Fibroblast of skin of back (primary cell): ENCODE measurements at places on chromosomes 5 and 9.

DNA sequence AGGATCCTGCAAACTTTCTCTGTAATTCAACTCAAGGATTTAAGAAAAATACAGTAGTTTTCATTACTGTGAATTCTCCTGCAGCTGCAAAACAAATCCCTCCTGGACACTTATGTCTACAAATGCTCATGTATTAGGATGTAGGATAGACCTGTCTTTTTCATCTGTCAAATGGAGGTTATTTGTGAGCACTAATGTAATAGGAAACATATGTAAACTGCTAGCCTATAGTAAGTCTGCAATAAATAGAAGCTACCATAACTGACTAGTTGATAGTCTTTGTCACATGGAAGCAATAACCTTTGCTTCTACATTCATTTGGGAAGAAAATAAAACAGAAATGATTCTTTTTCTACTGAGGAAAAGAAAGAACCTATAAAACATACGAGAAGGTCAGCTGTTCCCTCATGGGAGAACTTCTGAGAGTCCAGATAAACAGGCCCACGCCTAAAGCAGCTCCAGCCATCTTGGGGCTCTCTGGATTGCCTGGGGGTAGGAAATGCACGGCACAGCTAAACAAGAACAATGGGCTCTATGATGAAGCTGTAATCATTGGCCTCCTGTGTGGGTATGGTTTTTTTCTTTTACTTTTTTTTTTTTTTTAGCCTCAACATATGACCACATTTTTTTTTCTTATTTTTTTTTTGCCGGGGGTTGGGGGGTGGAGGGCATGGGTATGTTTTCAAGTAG is 6.2 kb downstream of the KCNV2 start:
- no peak for DNase-seq

DNA sequence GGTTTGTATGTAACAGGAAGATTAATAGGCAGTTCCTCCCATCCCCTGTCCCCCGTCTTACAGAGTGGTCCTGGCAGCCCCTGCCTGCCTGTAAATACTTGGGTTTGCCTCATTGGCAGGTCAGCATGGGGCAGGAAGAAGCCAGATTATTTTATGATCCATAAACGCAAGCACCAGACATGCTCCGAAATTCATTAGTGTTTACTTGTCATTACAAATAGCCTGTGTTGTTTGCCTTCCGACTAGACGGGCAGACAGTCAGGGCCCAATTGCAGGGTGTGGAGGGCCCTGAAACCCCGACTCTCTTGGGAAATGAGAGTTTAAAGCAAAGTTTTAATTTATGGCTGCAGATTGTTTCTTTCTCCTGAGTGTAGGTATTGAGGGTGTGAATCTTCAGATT is 97.2 kb downstream of the RALGPS1 start:
- no peak for DNase-seq

GRCh38 chr5:114377050-114377844 is 15.4 kb downstream of the KCNN2 start:
- no peak for DNase-seq

- peak; percentile 39 for DNase-seq
Observed at GRCh38 chr5:140966293-140967225, at the start of gene PCDHAC2. Gene PCDHAC2 (plus strand): TSS chr5:140966476. CDS start chr5:140966767, 291 bp downstream.

GRCh38 chr9:134971696-134972095 is 54.0 kb upstream of the FCN1 start:
- no peak for DNase-seq

DNA sequence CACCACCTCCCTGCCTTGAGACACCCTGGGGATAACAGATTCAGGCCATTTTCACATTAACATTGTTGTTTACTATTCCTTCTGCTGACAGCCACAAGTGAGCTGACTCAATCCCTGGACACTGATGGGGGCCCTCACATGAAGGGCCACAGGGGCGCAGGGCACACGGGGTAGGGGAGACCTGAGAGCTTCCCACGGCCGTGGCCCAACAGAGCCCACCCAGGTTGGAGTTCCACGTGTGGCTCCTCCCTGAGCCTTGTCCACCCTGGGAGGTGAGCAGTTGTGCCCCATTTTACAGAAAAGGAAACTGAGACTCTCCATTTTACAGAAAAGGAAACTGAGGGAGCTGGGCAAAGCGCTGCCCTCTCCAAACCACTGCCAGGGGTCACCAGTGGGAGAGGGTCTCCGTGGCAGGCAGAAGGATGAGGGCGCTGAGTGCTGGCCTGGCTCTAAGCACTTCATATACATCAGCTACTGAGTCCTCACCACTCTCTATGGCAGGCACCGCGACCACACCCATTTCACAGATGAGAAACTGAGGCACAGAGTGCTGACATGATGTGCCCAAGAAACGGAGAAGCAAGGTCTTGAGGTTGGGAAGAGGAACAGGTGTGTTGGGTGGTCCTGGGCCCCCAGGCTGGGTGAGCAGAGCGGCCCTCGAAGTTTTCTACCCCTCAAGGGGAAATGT is 2.3 kb downstream of the NINJ1 start:
- no peak for DNase-seq

- no peak for DNase-seq
Observed at GRCh38 chr9:99128133-99128406, 23.2 kb downstream of the TGFBR1 start.
